Caco-2 (cell line): ENCODE measurements at places on chromosomes 2 and 18.

DNA sequence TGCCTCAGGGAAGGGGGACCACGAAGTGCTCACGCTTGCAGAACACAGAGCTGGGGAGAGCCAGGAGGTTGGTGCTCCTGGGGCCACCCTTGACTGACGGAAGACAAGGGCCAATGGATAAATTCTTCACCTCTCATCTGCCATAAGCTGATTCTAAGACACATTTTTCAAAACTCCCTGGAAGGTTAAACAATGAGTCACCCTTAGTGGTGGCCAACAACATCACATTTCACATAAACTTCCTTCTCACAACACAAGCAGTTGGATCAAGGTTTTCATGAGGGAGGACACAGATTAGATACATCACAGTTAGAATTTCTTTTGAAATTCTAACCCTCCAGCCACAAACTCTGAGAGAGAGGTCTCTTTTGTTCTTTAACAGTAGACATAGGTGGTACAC lies 713.6 kb upstream of the POU3F3 start:
- no peak for DNase-seq

DNA sequence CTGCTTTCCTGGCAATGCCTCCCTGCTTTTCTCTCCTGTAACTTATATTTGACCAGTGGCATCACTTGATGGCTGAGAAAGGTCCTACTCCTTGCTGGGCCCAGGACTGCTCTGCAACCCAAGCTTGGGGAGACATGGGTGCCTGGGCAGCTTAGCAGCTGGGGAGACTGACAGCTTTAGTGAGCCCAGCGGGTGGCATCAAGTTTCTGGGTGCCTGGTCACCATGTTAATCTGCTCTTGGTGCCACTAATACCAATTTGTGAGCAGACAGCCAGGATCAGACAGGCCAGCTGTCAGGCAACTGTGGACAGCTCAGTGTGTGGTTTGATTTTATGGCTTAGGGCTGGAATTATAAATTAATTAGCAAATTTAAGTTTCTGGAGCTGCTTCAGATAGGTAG lies 144.8 kb upstream of the GLI2 start:
- DNase-seq, result no peak

GRCh38 chr2:159557437-159558034 lies 58.8 kb downstream of the BAZ2B start:
- peak; percentile 57 for DNase-seq

GRCh38 chr18:55634545-55634944 lies 46.6 kb upstream of the TCF4 start:
- no peak for DNase-seq

GRCh38 chr18:45004546-45005080 lies 323.9 kb downstream of the SETBP1 start:
- DNase-seq, result no peak
